ENCODE measurements at places on chromosomes 2 and 18. TPM values are rescaled to one million over a fixed set of nuclear protein-coding genes. Genes with fewer than 3 reads are reported as not detected.

DNA sequence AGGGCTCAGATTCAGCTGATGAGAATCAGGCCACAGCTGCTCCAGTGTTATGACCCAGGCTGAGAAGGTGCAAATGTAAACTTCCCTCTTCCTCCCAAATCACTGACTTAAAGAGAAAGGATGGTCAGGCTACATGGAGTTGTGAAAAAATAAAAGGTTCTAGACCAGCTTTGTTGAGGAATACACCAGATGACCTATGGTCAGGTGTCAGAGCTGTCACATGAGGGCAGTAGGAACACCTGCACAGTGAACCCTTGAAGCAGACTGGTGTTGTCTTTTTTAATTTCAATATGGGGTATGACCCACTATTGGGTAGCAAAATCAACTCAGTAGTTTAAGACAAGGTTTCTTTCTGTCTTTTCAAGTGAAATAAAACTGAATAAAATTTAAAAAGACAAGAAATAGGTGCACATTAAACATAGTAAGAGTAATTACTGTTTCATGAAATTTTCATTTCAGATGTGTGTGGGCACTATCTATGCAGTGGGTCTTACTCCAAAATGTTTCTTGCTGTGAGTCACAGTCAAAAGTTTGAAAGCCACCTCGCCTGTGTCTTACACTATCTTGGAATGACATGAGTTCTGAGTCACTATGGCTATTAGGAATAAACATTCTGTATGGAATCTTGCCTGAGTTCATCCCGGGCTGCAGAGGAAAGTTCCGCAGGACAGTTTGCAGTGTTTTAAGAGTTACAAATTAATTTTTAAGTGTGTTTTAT lies 83.6 kb downstream of the ACVR1 start:
- H3K4me3 ChIP-seq: no peak overlapping the region
- peaks cover 8% of the 10 kb centered on the region for H3K36me3 ChIP-seq
- H3K4me1 ChIP-seq: peaks cover 16% of the 10 kb centered on the region
- H3K27me3 ChIP-seq: no peaks in the 10 kb centered on the region

DNA sequence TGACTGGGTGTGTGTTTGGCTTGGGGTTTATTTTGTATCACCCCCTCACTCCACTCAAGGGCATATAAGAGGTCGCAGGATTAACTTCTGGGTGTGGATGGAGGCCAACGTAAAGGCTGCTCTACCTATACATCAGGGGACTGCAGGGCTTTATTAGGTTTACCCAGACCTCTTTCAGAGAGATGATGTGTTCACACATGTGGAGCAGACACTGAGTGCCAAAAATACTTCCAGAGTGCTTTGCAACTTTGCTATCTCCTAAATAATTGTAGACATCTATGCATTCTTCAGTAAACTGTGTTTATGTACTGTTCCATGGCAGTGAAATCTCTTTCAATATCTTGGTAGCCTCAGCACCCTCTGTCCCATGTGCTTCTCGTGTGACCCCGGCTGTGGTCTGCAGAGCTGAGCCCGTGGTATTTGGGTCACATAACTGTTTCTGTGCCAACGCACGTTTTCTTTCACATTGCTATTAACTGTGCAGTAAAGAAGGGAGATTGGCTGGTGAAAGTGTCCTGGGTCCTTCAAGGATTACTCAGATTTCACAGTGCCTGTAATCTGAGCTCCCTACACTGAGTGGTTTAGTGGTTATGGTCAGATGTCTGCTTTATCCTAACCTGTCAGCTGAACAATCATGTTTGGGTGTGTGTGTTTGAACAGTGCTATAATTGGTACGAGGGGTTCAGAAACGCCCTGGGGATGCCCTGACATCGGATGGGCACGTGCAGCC lies 208.1 kb downstream of the VAPA start:
- H3K27me3 ChIP-seq: no peaks in the 10 kb centered on the region
- H3K27ac ChIP-seq: no peak overlapping the region
- DNase-seq: no peak
- H3K4me3 ChIP-seq: no peak overlapping the region

Gene CHRNA1
- total RNA-seq: not detected

DNA sequence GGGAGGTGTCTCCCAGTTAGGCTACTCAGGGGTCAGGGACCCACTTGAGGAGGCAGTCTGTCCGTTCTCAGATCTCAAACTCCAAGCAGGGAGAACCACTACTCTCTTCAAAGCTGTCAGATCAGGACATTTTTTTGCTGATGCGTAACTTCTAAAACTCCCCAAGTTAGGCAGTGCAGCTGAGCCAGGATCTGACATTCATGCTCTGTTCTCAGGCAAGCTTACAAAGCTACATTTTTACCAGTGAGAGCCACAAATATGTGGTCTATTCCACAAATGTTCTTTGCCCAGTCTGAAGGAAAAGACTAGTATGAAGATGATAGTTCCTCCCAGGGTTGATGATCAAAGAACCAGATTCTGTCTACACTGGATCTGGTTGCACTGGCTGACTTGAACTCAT lies 184.1 kb downstream of the MTCL1 start:
- no peaks in the 10 kb centered on the region for H3K4me1 ChIP-seq
- no peak overlapping the region for H3K4me3 ChIP-seq
- H3K27ac ChIP-seq: no peak overlapping the region
- no peaks in the 10 kb centered on the region for H3K27me3 ChIP-seq

DNA sequence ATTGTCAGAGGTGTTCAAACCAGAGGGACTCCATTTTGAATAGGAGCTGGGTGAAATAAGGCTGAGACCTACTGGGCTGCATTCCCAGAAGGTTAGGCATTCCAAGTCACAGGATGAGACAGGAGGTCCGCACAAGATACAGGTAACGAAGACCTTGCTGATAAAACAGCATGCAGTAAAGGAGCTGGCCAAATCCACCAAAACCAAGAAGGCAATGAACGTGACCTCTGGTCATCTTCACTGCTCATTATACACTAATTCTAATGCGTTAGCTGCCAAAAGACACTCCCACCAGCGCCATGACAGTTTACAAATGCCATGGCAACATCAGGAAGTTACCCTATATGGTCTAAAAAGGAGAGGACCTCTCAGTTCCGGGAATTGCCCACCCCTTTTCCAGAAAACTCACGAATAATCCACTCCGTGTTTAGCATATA lies 10.6 kb downstream of the SH3YL1 start:
- peaks cover 6% of the 10 kb centered on the region for H3K36me3 ChIP-seq
- no peak overlapping the region for H3K27ac ChIP-seq
- H3K4me1 ChIP-seq: no peaks in the 10 kb centered on the region

DNA sequence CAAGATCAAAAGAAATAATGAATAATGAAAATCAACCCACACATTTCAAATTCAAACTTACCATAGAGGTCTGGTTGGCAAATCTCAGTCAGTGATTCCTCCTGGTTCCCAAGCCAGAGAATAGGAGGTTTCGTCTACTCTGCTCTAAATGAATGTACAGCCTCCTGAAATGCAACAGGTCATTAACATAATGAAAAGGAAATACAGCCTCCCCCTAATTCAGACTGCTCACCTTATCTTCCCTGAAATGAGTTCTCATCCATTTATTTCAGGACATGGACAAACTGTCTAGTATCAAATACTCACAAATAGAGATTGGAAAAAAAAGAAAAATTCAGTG lies 43.4 kb upstream of the CYTIP start:
- no peak for DNase-seq
- no peak overlapping the region for H3K27ac ChIP-seq
- peaks cover 3% of the 10 kb centered on the region for H3K4me1 ChIP-seq
- H3K27me3 ChIP-seq: no peaks in the 10 kb centered on the region

- H3K36me3 ChIP-seq: no peaks in the 10 kb centered on the region
- DNase-seq: no peak
- no peaks in the 10 kb centered on the region for H3K4me1 ChIP-seq
- H3K4me3 ChIP-seq: no peak overlapping the region
Observed at GRCh38 chr2:188845692-188846091, 128.5 kb upstream of the COL3A1 start.

DNA sequence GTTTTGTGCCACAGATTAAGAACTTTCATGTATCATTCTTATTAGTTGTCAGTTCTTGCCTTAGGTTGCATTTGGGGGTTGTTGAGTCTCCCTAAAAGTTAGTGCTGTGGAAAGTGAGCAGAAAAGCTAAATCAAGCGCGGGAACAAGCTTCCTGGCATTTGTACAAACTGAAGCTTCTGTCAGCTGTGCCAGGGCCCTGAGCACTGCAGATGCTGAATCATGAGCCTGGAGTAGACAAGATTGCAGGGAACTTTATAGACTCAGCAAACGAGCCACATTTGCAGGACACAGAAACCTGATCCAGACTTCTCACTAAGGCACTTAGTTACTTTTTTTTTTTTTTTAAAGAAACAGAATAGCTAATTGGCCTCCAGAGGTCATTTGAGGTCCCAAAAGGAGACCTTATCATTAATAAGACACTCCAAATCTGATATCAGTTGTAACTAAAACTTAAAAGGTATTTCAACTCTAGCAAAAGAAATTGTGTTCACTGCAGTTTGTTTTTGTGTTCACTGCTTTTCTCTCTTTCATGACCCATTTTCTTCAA lies 88.7 kb downstream of the ADAM23 start:
- no peak overlapping the region for H3K4me3 ChIP-seq
- no peak for DNase-seq
- no peaks in the 10 kb centered on the region for H3K36me3 ChIP-seq

GRCh38 chr2:164711766-164712138 lies 90.5 kb upstream of the GRB14 start:
- H3K27me3 ChIP-seq: no peaks in the 10 kb centered on the region
- no peak overlapping the region for H3K4me3 ChIP-seq
- H3K4me1 ChIP-seq: no peaks in the 10 kb centered on the region
- no peak for DNase-seq
- H3K27ac ChIP-seq: no peak overlapping the region

DNA sequence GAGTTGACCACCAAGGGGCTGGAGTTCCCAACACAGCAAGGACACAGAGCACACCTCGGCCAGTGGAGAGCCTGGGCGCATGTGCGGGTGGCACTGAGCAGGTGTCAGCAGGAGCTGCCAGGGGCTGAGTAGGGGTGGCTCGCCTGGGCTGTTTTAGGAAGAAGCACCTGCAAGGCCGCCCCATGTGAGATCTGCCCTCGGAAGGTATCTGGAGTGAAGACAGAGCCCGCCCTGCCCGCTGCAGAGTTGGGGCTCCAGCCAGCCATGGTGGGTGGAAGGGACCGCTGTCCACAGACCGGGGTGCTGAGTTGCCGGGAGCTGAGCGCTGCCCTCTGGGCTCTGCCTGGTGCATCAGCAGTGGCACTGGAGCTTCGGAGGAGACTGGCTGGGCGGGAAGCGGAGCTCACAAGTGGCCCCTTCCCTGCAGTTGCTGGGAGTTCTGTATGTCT lies 35.2 kb downstream of the MTERF4 start:
- no peak overlapping the region for H3K27ac ChIP-seq
- H3K4me3 ChIP-seq: no peak overlapping the region
- no peak for DNase-seq
- no peaks in the 10 kb centered on the region for H3K36me3 ChIP-seq
- H3K4me1 ChIP-seq: peaks cover 10% of the 10 kb centered on the region
